Cardiac septum (tissue), 1 donor: ENCODE measurements at places on chromosomes 11 and 22.

DNA sequence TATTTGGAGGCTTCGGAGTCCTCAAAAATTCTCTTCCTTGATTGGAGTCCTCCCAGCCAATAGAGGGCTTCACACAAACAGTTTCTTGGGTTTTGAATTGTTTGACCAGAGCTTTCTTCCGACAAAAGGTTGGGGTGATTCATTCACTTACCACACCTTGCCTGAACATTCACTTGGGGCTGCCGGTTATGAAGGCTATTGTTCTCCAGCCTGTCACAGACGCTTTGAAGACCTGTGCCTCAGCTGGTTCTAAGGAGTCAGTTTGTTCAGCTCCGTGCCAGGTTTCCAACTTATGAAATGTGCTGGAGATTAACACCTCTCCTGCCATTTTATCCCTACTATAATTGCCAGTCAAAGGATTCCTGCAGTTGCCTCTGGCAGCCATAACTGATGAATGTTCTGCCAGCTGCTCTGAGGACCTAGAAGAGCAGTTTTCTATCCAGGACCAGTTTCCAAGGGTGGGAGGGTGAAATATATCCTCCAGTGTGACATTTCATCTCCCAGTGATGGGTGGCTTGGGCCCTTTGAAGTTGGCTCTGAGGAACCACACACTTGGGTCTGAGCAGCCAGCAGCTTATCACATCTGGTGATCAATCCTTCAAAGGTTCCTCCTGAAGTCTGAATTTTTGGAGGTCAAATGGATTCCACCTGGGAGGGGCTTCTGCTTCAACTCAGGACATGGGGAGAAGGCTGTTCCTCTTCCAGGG lies 31.4 kb downstream of the LIMK2 start:
- DNase-seq, result no peak

GRCh38 chr11:69752890-69753289 lies 22.3 kb downstream of the FGF4 start:
- no peak for DNase-seq

DNA sequence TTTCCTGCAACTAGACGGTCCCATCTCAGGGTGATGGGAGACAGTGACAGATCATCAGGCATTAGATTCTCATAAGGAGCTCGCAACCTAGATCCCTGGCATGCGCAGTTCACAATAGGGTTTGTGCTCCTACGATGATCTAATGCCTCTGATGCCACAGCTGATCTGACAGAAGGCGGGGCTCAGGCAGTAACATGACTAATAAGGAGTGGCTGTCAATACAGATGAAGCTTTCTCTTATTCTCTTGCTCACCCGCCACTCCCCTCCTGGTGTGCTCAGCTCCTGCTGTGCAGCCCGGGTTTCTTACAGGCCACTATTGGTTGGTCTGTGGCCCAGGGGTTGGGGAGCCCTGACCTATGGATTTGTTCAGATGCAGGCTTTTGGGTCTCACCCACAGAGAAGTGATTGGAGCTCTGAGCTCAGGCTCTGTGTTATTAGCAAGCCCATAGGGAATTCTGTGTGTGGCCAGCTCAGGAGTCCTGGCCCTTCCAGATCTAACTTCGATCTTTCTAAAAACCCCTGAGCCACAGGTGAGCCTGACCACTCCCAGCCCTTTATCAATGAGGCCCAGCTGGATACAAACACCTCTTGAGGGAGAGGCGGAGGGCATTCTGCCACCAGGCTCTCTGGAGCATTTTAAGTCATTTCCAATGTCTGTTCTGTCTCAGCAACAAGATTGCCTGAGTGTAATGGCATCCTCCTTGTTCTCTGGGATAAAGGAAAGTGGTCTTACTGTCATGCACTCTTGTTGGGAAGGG lies 351.8 kb downstream of the BUD13 start:
- DNase-seq, result no peak

DNA sequence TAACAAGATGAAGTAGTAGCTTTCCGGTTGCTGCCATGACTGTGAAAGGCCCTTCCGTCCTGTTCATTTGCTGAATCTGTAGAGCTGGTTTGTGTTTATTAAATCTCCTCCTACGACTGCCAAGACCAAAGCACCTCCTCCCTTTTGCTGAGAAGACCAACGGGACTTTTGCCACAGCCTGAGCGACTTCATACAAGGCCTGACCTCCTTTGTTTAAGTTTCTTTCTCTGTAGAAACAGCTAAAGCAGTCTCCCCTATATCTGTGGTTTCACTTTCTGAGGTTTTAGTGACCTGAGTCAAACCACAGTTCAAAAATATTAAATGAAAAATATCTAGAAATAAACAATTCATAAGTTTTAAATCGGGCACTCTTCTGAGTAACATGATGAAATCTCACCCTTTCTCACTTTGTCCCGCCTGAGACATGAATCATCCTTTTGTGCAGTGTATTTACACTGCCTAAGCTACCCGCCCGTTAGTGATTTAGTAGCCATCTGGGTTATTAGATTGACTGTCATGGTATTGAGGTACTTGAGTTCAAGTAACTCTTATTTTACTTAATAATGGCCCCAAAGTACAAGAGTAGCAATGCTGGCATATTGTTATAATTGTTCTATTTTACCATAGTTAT lies 119.1 kb upstream of the LRRC4C start:
- DNase-seq, result no peak
